ENCODE measurements at places on chromosomes 2 and 18. TPM values are rescaled to one million over a fixed set of nuclear protein-coding genes. Genes with fewer than 3 reads are reported as not detected.
A peak's percentile ranks its signal among the peaks of the same experiment; 100 is the strongest.

The UGT1A5 gene
- total RNA-seq, result 0.80 TPM

- DNase-seq, result peak; percentile 95
These were observed 1.8 kb downstream of the GYPC start for GRCh38 chr2:126657636-126658318.

DNA sequence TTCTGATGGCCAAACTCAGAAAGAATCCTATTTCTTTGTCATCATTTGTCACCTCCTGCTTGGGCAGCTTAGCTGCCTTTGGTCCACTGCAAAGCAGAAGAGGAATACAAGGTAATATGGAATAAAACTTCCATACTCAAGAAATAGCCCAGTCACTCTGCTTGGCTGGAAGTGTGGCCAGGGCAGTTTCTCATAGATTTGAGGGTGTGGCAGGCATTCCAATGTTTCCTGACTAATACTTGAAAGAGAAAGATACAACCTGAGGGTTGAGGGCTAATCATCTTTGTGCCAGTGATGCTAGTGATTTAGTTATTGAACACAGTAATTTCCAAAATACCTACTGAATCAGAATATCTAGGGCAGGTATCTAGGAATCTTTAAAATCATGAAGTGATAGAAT is 83.1 kb downstream of the FAM161A start:
- no peak for DNase-seq

- DNase-seq, result no peak
These were observed 184.2 kb upstream of the KLHL29 start for GRCh38 chr2:23200787-23201114.

DNA sequence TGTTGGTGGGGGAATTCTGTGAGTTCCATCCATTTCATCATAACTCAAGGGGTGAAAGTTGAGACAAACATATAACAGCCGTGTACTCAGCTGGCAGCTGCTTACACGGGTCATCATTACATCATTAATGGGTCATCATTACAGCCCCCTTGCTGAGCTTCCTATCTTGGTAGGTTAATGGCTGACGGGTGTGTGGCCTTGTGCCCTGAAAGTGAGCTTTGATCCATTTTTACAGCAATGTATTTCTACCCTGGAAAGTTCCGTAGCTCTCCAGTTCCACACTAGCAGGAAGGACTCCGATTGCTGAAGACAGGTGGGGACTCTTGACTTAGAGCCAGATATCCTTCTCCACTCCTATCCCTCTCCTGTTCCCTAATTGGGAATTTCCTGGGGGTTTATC is 105.2 kb upstream of the DLX2 start:
- DNase-seq, result no peak

- DNase-seq, result no peak
These were observed 28.3 kb downstream of the PKP4 start for GRCh38 chr2:158484892-158485556.

- DNase-seq, result no peak
These were observed 31.7 kb downstream of the UBE2F start for GRCh38 chr2:237998530-237998929.

The MSH6 gene
- total RNA-seq, result 22.6 TPM

GRCh38 chr2:65458999-65459398 is 26.6 kb upstream of the SPRED2 start:
- DNase-seq, result no peak

- DNase-seq, result no peak
These were observed 9.2 kb upstream of the REG3G start for GRCh38 chr2:79016342-79016741.

The MRPS9 gene
- total RNA-seq, result 17.5 TPM
